ENCODE measurements at places on chromosomes 1 and 21.

DNA sequence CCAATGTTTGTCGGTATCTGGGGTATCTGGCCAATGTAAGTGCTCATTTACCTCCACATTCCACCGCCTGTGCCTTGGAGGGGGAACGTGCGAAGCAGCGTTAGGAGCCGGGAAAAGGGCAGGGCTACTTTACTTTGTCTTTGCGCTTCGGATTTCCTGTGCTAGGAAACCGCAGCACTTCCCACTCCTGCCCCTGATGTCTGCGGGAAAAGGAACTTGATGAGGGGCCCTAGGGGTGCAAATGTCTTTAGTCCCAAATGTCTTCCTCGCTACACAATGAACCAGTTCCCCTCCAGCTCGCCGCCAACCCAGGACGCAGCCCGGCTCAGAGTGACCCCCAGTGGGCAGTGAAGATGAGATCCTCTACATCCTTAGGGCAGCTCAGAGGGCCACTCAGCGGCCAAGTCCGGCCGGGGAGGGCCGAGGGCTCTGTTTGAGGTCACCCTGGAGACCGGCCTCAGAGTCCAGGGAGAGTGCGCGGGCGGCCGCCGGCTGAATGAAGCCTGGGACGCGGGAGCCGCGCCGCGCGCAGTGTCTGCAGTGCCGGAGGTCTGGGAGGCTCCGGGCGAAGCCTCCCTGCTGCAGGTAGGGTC, at the start of gene DYNLT5:
TSS of gene DYNLT5 (plus strand) at position 460 of the 593 bp plus-strand sequence. CDS start 2,200 bp downstream, outside the sequence.
- DNase-seq: no peak

DNA sequence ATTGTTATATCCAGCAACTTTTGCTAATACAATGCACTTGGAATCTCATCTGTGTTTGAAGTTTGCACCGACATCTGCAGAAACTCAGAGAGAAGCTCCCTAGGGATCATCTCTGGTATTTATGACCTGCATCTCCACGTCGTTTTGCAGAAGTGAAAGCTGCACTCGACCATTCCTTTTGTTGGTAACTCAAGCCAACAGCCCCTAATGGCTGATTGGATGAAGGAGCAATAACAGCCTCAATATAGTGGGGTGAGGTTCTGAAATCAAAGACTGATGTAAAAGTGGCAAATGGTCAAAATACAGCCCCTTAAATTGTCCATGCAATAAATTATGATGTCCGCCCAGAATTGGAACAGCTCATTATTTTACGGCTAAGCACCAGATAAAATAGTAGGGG, 344.2 kb upstream of the KAZN start:
- DNase-seq: no peak

- no peak for DNase-seq
Measured at GRCh38 chr1:109816975-109817535, 53.3 kb upstream of the EPS8L3 start.

DNA sequence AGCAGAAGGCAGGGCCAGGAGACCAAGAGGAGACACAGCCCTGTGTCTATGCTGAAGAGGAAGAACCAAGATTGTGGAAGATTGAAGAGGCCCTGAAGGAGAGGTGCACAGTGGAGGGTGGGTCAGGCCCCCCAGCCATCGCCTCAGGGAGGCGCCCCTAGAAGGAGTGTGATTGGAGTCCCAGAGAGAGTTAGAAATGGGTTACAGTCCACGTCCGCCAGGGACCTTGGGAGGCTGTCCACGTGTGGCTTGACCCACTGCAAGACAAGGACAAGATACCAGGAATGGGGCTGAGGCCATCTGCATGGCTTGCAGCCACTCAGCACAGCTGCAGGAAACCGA, 375.1 kb downstream of the NPHP4 start:
- no peak for DNase-seq

DNA sequence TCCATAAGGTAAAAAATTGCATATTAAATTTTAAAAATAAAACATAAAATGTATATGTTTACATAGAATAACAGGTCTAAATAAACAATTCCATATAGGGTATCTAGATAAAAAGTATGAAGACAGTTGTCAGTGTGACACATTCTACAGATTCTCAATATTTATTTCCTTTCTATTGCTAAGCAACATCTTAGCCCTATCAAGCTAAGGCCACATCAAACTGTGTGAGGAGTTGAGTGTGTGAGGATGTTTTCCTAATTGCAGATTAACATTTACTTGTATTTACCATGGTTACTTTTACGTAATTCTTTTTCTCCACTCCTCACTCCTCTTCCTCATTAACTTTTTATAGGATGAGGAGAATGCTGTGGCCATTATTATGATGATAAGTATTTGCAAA, 41.9 kb upstream of the MCOLN3 start:
- DNase-seq: no peak

DNA sequence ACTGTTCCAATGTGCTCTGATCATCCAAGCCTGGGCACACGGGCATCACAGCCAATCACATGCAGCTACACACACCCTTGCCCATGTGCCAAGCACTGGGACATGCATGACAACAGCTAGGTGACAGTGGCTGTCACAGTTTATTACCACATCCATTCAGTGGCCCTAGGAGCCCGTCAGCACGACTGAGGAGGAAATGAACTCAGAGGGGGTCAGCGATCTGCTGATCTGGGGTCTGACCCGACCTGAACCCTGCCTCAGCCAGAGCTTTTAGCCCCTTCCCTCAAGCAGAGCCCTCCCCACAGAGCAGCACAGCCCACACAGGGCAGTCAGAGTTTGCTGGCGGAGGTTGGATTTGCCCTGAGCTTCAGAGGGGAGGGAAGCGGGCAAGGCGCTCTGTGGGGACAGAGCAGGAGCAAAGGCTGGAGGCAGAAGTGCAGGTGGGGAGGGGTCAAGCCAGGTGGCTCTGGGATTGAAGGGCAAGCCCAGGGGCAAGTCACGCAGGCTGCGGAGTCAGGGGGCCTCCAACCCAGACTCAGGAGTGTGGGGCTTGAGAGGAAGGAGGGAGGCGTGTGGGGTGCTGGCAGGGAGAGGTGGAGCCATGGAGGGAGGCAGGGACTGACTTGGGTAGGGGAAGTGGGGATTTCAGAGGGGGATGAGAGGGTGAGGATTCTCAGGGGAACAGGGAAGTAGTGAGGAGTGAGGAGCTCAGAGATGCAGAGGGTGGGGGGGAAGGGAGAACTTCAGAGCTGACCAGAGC, 10.4 kb downstream of the SH3BGRL3 start:
- no peak for DNase-seq

DNA sequence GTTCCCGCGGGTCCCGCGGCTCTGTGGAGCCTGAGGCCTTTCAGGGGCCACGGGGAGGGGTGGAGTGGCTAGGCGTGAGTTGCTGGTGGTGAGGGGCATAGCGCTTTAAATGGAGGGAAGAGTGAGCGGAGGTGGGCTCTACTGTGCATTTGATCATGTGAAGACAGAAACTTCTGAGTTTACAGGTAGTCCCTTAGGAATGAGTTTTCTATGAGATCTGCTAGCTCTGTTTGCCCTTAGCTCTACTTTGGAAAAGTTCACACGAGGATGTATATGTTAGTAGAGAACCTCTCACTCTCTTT, 593 bp downstream of the ST6GALNAC3 start:
- no peak for DNase-seq
